ENCODE measurements at places on chromosomes 5 and 9.
A peak's percentile ranks its signal among the peaks of the same experiment; 100 is the strongest.

DNA sequence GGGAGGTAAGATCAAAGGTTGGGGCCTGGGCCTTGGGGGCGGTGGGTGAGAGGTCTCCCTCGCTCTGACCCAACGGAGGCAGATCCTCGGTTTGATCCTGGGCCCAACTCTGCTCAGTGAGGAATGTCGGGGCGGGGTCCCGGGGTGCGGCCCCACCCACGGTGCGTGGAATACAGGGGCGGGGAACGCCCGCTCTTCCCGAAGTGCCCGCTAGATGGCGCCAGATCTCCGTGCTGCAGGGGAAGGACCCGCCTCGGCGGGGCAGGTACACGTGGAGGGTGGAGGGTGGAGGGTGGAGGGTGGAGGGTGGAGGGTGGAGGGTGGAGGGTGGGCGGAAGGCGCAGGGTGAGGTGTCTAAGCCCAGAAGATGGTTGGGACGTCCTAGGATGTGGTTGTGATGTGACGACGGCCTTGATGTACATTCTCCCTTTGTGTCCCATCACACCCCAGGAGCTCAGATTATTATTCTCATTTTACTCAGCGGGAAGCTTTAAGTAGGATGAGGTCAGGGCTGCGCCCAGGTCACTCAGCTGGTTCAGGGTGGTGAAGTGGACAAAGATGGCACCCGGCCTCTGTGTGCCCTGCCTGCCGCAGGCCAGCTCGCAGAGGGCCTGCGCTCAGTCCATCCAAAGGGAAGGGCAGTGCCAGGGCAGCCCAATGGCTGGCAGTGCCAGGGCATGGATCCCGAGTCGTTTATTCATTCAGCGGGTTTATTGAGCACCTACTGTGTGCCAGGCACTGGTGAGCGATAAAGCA lies 9.4 kb upstream of the RPS14 start:
- peak; percentile 42 for DNase-seq

DNA sequence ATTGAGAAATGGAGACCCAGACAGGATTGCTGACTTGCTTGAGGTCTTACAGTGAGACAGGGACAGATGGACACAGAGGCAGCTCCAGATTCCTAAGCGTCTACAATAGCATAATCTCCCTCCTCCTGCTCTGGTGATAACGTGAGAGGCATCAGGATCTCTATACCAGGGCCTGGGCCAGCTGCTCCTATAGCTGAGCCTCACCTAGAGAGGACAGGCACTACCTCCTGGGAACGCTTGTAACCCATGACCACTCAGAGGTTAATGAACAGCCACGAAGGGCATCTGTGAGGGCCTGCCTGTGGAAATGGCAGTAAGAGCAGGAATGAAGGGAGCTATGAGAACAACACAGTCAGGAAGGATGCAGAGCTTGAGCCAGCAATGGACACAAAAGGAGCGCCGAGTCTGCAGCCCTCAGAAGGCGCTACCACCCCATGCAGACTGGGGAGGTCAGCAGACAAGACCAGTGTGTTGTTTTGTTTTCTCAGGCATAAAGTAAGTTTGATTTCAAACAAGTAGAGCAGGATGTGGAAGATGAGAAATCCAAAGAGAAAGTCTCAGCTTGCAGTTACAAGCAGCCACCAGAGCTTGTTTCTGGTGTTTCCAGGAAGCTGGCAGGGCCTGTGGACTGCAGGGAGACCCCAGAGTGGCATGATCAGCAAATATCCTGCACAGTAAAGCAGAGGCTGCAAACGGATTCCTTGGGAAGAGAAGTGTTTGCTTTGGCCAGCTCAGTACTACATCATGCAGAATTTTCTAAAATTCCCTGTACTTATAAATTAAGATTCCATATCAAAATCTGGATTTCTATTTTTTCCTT lies 17.4 kb downstream of the ANKS6 start:
- no peak for DNase-seq

DNA sequence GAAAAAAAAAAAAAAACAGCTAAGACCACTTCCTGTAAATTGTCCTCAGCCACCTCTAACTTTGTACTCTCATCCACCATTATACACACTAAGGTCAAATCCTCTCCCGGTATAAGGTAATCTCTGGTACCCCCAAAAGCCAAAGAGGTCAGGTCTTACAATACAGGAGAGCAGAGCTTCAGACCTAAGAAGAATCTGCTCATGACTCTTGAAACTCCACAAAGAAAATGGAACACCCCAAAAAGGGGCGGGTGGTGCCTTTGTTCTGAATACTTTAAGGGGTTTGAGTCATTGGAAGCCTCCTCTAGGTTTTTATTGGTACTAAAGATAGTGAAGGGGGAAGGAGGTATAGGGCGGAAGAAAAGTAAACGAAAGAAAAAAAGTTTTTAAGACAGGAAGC lies 69.8 kb downstream of the COL15A1 start:
- DNase-seq = no peak

DNA sequence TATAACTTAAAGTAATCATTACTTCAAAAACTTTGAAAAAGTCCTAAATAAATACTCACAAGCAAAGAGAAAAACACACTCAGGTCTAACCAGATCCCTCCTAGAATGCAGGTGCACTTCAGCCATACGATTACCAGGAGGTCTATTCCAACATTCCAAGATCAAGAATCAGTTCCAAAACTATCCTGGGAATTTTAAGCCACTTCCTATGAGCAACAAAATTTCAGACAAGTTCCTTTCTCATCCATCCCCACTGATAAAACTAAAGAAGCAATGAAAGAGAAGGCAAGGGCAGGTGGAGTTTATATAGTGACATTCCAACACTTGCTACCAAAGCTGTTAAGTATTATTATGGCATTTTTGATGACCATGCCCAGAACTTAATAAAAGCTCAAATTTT lies 29.6 kb downstream of the MLLT3 start:
- DNase-seq = no peak

DNA sequence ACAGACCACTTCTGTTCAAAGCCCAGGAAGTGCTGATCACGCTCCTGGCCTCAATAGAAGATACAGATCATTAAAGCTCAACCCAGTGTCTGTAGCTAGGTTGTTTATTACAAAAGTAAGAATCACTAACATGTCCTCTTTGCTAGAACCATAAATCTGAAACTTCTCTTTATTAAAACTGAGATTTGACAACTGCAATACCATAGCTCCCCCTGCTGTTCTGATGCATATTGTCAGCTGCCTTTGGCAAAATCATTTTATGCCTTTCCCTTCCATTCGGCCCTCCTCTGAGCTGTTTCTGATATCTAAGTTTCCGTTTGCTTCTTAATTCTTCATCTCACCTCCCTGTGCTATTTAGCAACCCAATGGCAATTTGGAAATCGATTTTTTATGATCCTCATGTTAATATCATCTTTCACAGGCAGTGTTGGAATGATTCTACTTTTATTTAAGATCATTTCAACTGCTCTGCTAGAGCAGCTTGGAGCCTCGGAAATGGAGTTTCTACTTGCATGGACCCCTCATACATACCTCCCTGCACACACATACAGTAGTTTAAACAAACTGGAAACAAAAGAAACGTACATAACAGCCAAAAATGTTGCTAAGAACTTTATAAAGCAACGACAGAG lies 998.8 kb downstream of the MAT2B start:
- DNase-seq = peak; percentile 39

GRCh38 chr5:68178579-68178978 lies 37.0 kb upstream of the PIK3R1 start:
- no peak for DNase-seq

DNA sequence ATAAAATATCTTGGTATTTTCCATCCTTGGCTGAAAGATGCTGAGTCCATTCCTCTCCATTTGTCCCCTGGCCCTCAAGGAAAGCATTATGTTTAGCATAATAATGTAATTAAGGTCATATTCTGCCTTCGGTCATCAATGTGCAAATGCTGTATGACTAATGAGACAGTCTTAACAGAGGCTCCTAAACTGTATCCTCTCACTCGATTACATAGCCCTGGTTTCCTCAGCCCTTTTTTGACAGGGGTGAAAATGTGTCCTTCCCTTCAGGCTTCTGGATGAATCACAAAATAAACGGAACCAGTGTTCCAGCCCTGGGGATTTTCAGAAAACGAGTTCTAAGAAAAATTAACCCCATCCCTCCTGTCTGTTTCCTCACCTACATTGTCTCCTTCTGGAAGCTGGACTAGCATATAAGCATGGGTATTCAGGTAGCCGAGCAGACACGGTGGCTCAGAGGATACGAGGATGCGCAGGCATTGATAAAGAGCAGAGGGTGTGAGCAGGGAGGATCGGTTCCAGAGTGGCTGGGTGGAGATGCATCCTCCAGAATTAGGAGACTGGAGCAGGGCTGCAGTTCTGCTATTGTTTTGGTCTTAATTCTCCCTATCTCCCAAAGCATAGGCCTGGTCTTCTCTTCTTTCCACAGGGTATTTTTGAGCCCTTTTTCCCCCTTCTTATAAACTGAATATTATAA lies 742.9 kb downstream of the TLR4 start:
- no peak for DNase-seq

GRCh38 chr5:68229416-68229815 lies 13.9 kb downstream of the PIK3R1 start:
- DNase-seq = no peak

DNA sequence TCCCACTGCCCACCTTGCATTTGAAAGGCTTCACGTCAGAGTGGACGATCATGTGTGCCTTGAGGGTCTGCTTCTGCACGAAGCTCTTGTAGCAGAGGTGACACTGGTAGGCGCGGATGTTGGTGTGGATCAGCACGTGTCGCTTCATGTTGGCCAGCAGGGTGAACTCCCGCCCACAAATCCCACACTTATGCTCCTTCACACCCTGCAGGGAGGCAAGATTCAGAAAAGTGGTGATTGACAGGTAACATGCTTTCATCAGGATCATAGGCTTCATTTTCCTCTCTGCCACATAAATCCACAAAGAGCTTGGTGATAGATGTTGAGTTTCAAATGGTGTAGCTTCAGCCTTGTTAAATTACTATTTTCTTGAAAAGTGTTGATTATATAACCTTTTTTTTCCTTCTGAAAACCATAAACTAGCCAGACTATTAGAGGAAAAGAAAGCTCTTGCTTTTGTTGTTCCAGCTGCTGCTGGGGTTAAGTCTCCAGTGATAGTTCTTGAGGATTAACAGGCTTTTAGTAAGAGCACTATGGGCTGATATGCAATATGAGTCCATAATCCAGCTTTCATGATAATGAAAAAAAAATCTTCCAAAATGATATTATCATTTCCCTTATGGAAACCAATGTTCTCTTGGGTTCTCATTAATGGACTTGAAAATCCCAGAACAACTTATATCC lies 50.7 kb downstream of the ZNF366 start:
- DNase-seq = no peak

GRCh38 chr5:149749481-149750365 lies 19.6 kb downstream of the PPARGC1B start:
- no peak for DNase-seq

- no peak for DNase-seq
These were observed 10.3 kb downstream of the WNK2 start for GRCh38 chr9:93194221-93194625.

DNA sequence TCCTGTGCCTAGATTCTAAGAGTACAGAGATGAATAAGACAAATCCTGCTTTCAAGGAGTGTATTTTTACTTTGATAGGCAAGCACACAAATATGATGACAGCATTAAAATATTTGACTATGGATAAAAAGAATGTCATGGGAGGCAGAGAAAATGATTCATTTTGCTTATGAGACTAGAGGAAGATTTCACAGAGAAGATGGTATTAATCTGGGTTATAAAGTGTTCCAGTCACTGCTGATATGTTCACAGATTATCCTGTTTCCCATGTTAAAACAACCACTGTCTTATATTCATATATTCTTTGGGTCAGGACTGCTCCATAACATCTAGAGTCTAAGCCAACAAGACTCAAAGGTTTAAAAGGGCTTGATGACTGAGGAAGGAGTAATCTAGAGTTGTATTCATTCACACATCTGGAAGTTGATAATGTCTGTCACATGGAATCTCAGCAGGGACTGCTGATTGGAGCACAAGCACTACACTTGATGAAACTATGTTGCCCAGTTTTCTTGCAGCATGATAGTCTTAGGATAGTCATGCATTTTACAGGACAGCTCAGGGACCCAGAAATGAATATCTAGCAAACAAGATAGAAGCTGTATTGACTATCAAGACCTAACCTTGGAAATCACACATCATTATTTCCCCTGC lies 79.3 kb downstream of the STARD4 start:
- no peak for DNase-seq

GRCh38 chr5:929596-929995 lies 36.9 kb downstream of the TRIP13 start:
- no peak for DNase-seq

Data from fibroblast of skin of left quadriceps (primary cell).